ENCODE measurements at places on chromosomes 11 and 22. TPM values are rescaled to one million over a fixed set of nuclear protein-coding genes. Genes with fewer than 3 reads are reported as not detected.
A peak's percentile ranks its signal among the peaks of the same experiment; 100 is the strongest.

- DNase-seq, result peak; percentile 77
Observed at GRCh38 chr22:19291218-19291579, 320 bp downstream of the CLTCL1 start.

DNA sequence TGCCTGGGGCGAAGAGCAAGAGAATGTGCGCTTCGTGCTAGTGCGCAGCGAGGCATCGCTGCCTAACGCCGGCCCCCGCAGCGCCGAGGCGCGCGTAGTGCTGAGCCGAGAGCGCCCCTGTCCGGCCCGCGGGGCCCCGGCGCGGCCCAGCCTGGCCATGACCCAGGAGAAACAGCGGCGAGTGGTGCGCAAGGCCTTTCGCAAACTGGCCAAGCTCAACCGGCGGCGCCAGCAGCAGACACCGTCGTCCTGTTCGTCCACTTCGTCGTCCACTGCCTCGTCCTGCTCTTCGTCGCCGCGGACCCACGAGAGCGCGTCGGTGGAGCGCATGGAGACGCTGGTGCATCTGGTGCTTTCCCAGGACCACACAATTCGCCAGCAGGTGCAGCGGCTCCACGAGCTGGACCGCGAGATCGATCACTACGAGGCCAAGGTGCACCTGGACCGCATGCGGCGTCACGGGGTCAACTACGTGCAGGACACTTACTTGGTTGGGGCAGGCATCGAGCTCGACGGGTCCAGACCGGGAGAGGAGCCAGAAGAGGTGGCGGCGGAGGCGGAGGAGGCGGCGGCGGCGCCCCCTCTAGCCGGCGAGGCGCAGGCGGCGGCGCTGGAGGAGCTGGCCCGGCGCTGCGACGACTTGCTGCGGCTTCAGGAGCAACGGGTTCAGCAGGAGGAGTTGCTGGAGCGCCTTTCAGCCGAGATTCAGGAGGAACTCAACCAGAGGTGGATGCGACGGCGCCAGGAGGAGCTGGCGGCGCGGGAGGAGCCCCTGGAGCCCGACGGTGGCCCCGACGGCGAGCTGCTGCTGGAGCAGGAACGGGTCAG is 1.0 kb downstream of the RASSF10 start:
- peak; percentile 78 for DNase-seq

DNA sequence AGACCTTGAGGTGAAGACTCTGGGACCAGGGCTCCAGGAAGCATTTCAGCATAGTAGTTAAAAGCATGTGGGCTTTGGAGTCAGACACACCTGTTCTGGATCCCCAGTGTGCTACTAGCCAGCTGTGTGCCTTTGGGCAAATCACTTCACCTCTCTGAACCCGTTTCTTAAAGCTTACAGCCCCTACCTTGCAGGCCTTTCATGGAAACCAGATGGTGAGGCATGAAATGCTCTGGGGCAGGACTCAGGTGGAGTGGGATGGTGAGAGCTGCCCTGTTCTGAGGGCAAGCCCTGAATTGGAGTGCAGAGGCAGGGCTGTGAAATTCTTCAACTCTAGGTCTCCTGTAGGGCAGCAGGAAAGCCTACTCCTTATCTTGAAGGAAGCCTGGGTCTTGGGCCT is 10.5 kb downstream of the UCP2 start:
- DNase-seq, result no peak

- DNase-seq, result peak; percentile 84
Observed at GRCh38 chr22:27405672-27406388, 395.7 kb downstream of the MN1 start.

- no peak for DNase-seq
Observed at GRCh38 chr11:87012673-87013072, 25.1 kb upstream of the TMEM135 start.

- no peak for DNase-seq
Observed at GRCh38 chr11:123190518-123190917, 4.5 kb downstream of the CLMP start.

The ISX gene
- total RNA-seq, result not detected

GRCh38 chr11:23620617-23621016 is 760.3 kb upstream of the CCDC179 start:
- DNase-seq, result no peak

- peak; percentile 63 for DNase-seq
Observed at GRCh38 chr22:39298241-39298987, 21.0 kb downstream of the RPL3 start.

GRCh38 chr11:134049303-134049702 is 19.6 kb upstream of the JAM3 start:
- DNase-seq, result no peak

DNA sequence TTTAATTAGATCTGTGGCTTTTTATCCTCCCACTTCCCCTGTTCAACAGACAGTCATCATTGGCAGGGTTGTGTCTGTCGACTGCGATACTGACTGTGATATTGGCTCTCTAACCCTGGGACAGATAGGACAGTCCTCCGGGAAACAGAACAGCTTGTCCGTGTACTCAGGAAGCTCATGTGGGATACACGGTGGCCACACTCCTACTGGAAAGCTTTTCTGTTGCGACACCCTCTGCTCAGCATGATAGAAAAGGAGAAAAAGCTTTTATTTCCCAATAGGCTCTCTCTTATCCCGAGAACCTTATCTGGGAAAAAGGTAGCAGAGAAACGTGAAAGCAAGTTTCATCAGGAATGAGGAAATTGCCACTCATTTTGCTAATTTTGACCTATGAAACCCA is 60.4 kb upstream of the HSPA8 start:
- no peak for DNase-seq

GRCh38 chr11:106133529-106133928 is 56.1 kb downstream of the AASDHPPT start:
- no peak for DNase-seq

- no peak for DNase-seq
Observed at GRCh38 chr11:104679258-104679657, 219.0 kb downstream of the CASP12 start.

The PHLDA2 gene
- 13.1 TPM for total RNA-seq

- DNase-seq, result peak; percentile 79
Observed at GRCh38 chr11:65592858-65593517, 2.6 kb downstream of the KCNK7 start.

- DNase-seq, result peak; percentile 90
Observed at GRCh38 chr11:45100339-45100738, 46.1 kb upstream of the PRDM11 start.

The NRIP3 gene
- total RNA-seq, result 1.9 TPM

The MRGPRF gene
- 6.5 TPM for total RNA-seq

DNA sequence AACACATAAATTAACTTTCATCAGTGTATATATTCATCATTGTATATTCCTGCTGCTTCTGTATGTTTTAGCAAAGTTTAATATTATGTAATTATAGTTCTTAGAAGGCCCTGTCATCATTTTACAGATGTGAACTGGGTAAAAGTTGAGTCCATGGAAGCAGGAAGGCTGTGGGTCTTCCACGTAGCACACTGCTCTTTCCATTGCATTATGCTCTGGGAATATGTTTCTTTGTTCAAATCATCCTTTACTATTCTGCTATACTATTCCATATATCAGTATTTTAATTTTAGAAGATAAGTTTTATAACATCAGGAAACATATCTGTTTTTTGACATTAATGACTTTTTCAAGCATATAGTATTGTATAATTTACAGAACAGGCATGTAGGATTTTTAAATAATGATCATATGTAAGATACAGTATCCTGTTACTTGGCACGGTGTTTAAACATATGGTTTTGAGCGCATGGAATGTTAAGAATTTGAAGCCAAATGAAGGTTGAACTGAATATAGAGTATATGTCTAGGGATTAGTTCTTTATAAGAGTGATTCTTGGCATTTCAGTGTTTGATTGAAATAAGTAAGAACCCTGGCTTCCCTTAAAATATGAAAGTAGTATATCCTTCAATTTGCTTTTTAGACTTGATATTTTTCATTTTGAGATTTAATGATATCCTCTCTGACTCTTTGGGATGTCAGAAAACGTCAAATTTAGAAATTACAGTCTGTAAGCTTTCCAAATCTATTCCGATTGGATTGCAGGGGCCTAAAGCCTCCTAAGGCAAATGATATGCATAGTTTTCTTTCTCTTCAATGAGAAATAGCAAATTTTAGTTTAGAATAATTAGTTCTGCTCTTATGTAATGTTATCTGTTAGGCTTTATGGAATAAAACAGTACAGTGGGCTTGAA is 8.6 kb downstream of the CCDC81 start:
- no peak for DNase-seq

DNA sequence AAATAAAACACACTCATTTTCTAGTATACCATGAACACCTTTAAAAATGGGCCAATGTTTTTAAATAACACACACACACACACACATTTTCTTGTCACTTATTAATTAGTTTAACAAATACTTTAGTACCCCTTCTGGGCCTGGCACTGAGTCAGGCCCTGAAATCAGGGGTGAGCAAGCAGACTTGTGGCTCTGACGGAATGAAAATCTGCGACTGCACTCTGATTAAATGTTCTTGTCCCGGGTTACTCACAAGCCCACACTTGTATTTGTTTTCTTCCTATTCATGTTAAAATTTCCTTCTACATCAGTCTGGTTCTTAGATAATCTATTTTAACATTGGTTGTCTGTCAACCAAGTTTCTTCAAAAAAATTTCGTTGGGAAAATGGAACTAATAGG is 43.0 kb upstream of the PDGFD start:
- no peak for DNase-seq

DNA sequence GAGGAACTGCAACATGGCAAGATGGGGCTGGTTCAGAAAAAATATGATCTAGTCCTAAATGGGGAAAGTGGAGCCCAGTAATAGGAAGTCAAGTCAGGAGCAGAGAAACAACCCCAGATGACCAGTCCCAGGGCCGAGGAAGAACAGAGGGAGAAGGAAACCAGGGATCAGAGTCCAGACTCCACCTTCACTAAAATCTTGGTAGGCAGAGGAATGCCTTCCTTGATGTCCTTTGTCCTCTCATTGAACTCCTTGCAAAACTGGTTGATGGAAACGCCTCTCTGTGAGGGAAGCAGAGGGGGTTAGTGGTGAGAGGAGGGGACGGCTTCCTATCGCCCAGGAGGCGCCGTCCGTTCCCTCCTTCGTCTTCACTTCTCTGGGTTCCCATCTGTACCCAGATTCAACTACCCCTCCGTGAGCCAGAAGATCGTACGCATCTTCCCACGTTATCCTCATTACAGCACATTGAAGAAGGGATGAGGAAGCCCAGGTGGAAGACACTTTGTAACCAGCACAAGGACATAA is 607 bp downstream of the MRPL11 start:
- peak; percentile 59 for DNase-seq

DNA sequence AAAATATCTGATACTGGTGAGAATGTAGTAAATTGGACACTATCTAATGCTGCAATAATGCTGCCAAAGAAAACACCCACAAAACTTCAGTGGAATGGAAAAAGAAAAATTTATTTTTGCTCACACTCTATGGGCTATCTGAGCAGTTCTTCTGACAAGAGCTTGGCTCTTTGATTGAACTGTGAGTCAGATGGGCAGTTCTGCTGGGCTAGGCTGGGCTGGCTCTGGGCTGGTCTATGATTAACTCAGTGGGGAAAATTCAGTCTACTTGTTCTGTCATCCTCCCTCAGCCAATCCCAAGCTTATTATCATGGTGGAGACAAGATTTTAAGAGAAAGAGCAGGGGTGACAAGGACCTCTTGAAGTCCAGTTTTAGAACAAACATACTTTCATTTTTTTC is 1404.8 kb downstream of the LRRC4C start:
- DNase-seq, result no peak

DNA sequence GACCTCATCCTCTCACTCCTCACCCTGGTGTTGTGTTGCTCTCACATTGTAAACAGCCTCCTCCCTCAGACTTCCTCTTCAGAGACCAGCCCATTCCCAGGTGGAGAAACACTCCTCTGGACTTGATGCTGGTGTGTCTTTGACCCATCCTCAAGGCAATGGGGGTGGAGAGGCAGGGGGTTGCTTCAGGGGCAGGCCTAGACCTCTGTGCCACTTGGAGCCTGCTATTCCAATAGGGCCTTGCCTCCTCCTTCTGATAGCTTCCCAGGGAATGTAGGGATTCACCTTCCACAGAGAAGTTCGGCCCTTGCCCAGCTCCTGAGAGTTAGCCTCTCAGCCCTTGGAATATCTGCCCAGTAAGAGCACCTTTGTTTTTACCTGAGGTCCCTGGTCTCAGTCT is 606.6 kb upstream of the CADM1 start:
- DNase-seq, result no peak

DNA sequence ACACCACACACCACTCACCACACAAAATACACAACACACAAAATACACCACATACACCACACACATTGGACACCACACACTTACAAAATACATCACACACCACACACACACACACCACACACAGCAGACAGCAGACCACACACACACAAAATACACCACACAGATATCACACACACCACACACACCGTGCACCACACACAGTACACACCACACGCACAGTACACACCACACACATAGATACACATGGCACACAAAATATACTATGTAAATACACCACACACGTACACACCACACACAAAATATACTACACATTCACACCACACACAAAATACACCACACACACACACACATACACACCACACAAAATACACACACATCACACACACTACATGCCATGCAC is 1243.5 kb downstream of the BRD1 start:
- DNase-seq, result no peak

- DNase-seq, result no peak
Observed at GRCh38 chr11:33067294-33067693, 27.9 kb downstream of the TCP11L1 start.

The IL10RA gene
- total RNA-seq, result not detected

GRCh38 chr11:1882265-1883238 is 9.1 kb downstream of the PRR33 start:
- DNase-seq, result peak; percentile 99

- no peak for DNase-seq
Observed at GRCh38 chr11:77699425-77699824, 61.8 kb upstream of the CLNS1A start.

The NXPE2 gene
- not detected for total RNA-seq

DNA sequence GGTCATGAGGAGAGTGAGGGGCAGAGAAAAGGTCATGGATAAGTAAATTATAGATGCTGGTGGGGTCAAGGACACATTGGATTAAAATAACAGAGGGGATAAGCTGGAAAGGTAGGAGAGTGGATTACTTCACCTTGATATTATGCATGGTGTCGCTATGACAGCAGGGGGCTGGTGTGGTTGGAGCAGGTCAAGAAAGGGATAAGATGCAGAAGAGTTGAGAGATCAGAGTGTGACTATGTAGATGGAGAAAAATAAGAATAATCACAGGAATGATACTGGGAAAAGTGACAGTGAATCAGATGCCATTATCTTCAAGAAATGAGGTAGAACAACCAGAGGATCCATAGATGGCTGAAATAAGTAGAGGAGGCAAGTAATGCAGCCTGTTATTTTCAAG is 29.4 kb upstream of the AMOTL1 start:
- no peak for DNase-seq

Measured in H7 (cell line).